ENCODE measurements at places on chromosomes 12 and 14.
A peak's percentile ranks its signal among the peaks of the same experiment; 100 is the strongest.

DNA sequence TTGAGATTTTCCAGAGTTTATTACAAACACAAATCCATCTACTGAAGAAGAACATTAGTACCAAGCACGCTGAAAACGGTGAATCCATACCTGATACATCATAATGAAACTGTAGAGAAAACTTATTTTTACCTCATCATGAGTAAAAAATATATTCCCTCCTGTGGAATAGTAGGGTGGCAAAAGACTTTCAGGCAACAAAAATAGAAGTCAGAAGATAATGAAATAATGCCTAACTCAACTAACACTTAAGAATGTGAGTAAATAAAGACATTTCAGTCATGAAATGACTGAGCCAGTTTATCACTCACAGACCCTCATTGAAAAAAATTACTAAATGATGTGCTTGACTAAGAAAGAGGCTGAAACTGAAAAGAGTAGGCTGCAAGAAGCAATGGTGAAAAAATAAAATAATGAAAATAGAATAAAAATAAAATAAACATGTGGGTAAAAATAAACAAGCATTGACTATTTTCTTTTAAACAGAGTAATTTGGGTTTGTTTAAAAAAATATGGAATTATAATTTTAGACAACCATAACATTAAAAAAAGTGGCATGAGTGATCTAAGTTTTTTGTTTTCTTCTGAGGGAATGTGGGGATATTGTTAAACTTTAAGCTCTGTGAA, 148.6 kb downstream of the ASCL1 start:
- no peak for DNase-seq

DNA sequence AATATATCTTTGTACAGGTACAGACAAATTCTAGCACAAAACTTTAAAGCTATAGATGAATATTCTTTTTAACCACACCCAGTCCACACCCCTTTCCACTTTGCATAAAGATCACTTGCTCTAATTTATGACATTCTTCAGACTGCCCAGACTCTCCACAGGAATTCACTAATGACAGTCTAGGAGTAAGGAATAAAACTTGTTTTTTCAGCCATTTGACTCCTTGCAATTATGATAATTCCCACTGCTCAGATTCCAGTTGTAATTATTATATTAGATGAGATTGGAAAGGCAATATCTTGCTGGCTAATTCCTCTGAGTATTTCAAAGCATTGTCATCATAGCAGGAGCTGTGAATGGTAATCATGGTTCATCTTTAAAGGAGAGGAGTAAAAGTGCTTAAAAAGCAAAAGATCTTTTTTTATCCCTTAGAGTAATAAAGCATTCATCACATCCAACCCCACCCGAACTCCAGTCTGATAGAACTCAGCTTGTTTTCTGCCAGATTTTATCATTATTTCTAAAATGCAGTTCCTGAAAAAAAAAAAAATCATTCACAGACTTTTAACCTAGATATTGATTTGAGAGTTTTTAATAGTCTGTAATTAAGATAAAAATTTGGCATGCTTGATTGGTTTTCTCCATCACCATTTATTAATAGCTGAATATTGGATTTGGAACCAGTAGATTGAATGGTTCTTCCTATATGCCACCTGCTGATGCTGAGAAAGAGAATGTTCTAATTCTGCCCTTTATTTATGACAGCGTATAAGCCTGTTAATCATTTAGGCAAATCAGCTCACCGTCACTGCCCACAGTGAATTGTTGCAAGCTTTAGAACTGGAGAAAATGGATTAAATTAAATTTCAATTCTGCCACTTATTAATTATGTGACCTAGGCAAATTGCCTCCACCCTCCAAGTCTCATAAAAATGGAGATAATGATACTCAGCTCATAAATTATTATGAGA, 93.9 kb upstream of the RASSF8 start:
- no peak for DNase-seq

DNA sequence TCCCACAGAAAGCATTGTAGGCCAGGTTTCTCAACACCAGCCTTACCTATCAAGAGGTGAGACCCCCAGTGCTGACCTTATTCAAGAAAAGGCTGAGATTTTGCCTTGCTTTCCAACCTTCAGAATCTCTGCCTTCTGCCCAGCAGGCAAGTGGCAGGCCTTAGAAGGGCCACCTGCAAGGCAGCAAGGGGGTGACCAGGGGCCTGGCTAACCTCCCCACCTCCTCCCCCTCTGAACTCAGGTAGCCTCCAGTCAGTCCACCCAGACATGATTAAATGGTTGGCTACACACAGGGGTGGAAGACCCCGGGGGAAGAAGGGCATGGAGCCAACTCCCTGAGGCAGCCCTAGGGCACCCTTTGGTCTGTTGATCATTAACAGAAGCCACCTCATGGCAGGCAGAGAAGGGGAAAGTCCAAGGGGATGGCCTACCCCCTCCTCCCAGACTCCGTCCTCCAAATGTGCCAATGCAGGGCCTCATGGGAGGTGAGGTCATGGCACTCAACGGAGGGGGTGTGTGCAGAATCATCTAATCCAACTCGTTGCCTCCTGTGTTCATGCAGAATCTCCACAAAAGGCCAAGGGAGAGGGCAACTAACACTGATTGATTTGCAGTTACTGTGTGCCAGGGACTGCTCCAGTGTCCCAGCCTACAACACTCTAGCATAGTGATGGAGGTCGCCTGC, 8.5 kb downstream of the ZFP36L1 start:
- DNase-seq = peak; percentile 97

DNA sequence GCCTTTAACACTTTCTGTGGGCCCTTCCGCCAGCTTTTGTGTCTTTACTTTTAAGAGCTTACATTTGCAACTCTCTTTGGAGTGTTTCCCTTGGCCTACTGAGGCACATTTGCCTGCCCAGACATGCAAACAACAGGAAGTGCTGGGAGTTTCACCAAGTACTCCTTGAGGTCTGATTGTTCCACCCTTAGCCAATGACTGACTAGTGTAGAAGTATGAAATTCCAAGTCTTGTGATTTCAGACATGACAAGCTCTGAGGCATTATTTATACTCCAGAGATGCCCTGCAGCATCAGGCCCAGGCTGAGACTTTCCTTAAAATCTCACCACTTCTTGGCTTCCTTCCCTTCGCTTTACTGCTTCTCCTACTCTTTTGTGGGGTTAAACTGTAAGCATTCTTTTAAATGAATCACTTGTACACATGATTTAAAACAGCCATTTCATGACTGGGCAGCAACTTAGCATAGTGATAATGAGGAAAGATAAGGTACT, 174.1 kb downstream of the SLC6A15 start:
- DNase-seq = no peak

DNA sequence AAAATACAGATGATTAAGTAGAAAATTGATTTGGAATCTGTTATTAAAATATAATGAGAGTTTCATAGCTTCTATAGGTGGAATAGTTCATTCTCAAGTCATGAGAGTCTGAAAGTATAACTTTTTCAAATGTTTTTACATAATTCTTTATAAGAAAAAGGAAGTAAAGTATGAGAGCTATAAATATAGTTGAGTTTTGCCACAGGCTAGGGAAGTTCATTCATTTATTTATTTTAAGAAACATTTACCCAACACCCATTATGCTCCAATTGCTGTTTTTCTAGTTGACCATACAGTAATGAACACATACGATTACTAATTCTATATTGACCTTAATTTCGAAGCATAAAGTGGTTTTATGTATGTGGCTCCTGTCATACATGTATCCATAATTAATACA, 24.8 kb downstream of the LRRIQ1 start:
- DNase-seq = no peak

GRCh38 chr12:87667378-87667777, 361.8 kb downstream of the C12orf50 start:
- DNase-seq = peak; percentile 71

DNA sequence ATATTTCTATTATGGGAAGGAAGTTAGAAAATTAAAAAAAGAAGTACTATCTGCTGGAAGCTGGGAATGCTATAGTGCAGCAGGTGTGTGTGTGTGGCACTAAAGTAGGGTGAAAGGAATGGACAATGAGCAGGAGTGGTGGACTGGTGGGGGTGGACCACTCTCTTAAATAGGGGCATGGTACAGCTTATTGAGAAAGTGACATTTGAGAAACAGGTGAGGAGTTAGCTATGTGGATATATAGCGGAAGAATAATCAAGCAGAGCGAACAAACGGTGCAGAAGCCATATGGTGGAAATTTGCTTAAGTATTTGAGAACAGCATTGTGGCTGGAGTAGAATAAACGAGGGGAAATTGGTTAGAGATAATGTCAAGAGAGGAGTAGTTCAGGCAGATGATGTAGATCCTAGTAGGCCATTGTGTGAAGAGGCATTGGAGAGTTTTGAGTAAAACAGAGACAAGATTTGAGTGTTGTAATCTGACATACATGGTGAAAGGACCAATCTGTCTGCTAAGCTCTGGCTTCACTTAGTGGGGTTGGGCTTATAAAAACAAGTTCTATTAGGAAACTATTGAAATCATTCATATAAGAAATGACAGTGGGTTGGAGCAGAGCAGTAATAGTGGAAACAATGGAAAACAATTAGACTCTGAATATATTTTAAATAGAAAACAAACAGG, 149.2 kb upstream of the SYT10 start:
- no peak for DNase-seq

DNA sequence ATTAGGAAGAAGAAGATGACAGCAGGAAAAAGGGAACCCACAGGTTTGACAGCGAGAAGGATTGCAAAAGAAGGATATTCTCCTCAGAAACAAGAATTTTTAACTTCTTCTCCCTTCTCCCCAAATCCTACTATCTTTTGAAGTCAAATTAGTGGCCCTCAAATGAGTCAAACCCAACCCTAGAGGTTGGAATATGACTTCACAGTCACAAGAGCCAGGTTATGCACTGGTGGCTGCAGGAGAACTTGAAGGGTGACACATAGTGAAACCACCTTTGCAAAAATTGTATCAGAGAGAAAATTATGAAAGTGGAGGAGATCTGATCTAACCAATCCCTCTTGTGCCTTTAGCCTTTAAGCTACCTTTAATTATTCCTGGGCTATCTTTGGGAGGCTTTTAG, 386.2 kb upstream of the CCDC196 start:
- no peak for DNase-seq

DNA sequence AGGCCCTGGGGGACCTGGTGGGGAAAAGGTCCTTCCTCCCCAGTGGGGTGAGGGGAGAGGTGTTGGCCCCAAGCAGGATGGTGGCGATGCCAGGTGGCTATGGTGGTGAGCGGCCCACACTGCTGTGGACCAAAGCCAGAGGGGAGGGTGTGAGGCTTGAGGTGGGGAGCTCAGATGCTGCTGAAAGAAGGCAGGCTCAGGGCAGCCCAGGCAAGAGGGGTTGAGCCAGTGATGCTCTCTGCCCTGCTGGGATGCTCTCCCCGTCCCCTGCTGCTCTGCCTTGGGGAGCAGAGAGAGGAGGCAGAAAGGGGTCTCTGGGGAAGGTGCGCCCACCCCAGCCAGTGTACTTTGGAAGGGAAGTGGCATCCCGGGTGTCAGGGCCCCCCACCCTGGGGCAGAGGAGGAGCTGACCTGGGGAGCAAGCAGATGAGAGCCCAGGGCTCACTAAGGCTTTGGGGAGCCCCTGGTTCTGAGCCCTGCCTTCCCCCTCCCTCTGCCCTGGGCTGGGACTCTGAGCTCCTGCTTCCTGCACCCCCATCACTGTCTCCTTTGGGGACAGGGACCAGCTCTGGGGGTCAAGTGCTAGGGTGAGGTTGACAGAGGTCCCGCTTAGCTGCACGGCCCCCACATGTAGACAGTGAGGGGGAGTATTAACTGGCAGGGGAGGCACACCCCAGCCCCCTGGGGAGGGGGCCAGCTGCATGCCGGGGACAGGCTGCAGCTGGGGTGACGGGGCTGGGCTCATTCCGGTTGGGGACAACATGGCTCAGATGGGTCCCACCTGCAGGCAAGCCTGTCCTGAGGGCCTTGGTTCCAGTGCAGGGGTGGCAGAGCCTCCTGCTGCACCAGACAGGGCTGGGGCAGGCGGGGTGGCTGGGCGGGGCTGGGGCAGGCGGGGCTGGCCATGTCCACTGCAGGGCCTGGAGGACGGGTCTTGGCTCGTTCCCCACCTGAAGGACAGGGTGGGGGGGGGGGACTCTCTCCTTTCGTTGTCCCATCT, 124.4 kb downstream of the KIF26A start:
- DNase-seq = no peak

GRCh38 chr14:26338231-26338630, 259.6 kb downstream of the NOVA1 start:
- DNase-seq = no peak

GRCh38 chr14:50619569-50620141, 48.5 kb downstream of the SAV1 start:
- peak; percentile 52 for DNase-seq

DNA sequence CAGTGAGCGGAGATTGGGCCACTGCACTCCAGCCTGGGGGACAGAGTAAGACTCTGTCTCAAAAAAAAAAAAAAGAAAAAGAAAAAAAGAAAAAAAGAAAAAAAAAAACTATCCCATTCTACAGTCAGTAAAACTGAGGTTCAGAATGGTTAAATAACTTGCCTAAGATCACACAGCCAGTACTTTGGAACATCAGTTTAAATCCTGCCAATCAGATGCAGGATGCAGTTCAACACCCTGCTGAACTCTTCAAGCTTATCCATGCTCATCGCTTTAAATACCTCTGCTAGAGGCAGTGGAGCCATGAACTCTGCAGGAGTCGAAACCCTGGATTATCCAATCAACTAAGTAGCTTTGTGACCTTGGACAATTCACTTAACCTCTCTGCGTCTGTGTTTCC, 3.4 kb downstream of the ZNF385A start:
- no peak for DNase-seq

GRCh38 chr12:30138483-30138882, 354.7 kb upstream of the TMTC1 start:
- no peak for DNase-seq

- no peak for DNase-seq
These were observed 65.3 kb downstream of the MAP1LC3B2 start for GRCh38 chr12:116624516-116624915.

GRCh38 chr14:50622978-50623377, 45.1 kb downstream of the SAV1 start:
- no peak for DNase-seq

GRCh38 chr14:38873941-38874612, 229.0 kb downstream of the SEC23A start:
- no peak for DNase-seq

DNA sequence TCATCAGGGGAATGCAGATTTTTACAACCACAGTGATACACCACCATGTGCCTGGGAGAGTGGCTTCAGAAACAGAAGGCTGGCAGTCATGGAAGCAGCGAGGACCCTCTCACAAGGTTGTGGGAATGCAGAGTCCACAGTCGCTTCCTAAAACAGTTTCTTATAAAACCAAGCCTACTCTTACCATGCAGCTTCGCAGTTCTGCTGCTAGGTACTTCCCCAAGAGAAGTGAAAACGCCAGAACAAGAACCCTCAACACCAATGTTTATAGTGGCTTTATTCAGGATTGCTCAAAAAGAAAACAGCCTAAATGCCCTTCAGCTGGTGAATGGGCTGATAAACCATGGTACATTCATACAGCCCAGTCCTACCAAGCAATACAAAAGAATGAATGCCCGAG, 87.2 kb downstream of the DDX51 start:
- DNase-seq = no peak

DNA sequence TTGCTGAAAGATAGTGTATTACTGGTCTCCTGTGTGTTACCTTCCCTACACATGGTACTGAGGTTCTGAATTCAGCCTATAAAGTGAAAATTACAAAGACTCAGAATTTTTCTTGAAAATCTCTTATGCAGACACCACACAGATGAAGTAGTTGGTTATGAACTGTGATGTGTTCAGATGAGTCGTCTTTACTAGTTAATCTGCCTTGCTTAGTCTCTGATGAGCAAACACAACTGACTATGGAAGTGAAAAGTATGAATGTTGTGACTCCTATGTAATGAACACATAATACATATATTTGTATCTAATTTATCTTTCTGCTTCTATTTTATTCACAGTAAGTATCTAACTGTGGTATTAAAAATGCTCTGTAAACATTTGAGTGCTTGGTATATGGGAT, 4.7 kb downstream of the MTERF2 start:
- DNase-seq = no peak

All from DMS53 (cell line).